ENCODE measurements at places on chromosomes 2 and 18. TPM values are rescaled to one million over a fixed set of nuclear protein-coding genes. Genes with fewer than 3 reads are reported as not detected.

The MDH1B gene
- 4.1 TPM for total RNA-seq

The LOXHD1 gene
- total RNA-seq: not detected

DNA sequence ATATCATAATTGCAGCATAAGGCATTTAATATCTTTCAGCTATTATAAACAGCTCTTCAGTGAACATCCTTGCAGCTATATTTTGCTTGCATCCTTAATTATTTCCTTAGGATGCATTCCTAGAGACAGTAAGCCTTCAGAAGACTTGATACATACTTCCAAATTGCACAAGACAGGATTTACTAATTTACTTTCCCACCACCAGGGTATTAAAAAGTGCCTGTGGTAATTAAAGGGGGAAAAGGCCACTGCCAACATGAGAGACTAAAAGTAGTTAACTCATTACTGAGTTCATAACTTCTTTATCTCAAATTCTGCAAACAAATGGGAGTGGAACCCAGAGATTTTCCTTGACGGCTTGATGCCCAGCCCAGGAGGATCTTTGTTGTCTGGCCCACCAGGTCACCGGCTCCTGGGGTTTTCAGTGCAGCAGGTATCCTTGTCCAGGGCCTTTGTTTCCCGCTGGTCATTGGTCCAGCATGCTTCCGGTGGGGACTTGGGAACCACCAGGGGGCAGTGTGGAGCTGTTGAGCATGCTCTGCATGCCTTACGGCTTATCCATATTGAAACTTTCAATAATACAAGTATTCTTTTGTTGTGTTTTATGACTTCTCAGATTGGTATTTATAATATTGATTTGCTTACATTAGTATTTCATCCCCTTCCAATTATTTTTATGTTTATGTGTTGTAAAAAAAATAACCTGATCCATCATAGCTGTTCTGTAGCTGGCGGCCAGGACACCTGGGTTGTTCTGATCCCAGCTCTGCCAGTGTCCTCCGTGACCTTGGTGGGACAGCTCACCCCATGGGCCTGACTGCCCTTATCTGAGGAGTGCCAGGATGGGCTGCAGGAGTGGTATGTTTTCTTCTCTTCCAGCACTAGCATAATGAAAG is 61.4 kb downstream of the TGOLN2 start:
- DNase-seq: peak; percentile 37

GRCh38 chr18:27017901-27018500 is 152.5 kb upstream of the AQP4 start:
- DNase-seq: no peak

DNA sequence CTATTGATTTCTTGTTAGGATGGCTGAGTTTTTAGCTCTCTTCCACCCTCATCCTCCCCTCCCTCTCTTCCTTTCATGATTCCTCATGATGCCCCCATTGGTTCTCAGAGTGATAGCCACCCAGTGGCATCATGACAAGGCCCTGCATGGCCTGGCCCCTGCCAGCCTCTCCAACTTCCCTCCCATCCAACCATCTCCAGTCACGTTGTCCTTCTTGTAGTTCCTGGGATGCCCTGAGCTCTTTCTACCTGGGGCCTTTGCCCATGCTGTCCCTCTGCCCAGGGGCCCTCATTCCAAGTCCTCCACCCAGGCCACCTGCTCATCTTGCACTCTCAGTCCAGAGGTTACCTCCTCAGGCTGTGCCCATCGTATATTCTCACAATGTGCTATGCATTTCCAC is 247.5 kb downstream of the TFCP2L1 start:
- no peak for DNase-seq

GRCh38 chr2:53075760-53076159 is 691.8 kb upstream of the CHAC2 start:
- DNase-seq: no peak

- no peak for DNase-seq
Measured at GRCh38 chr18:50879302-50880118, 592 bp downstream of the ME2 start.

- no peak for DNase-seq
Measured at GRCh38 chr2:74426181-74426758, 4.7 kb downstream of the WDR54 start.

DNA sequence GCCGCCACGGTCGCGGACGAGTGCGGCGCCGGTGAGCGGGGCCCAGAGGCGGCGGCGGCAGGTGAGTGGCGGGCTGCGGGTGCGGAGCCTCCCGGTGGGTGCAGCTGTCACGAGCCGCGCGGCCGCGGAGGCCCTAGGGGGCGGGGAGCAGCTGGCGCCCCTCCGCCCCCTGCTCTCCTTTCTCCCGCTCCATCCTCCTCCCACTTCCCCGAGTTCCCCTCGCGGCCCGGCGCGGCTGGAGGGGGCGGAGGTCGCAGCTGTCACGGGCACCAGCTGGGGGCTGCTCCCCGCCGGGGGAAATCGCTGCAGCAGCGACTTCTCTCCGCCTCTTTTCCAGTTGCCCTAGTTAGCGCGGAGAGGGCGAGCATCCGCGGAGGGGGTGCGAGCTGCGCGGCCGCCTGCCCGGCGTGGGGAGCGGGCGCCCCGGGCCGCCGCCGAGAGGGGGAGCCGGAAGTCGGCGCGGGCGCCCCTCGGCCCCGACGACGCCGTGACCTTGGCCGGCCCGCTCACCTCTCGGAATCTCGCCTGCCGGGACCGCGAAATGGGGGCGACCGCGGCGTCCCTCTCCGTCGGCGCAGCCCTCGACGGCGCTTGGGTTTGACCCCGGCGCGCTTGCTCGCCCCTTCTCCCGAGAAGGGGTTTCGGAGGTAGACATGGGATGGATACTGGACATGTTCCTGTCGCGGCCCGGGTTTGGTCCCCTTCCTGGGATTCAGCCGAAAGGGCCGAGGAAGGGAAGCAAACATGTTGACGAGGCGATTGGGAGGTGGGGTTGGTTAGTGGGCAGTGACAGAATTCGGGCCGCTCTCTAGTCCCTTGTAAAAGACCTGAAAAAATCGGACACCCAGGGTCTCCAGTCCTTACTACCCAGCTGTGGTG is 727 bp downstream of the NCOA1 start:
- DNase-seq: peak; percentile 26

GRCh38 chr2:142694282-142694681 is 183.2 kb upstream of the KYNU start:
- no peak for DNase-seq

Measured in PC-9 (cell line).